SW 1271 (cell line): ENCODE measurements at places on chromosomes 16 and 17.

- DNase-seq, result no peak
These were observed 763 bp upstream of the SOX9 start for GRCh38 chr17:72119873-72120641.

DNA sequence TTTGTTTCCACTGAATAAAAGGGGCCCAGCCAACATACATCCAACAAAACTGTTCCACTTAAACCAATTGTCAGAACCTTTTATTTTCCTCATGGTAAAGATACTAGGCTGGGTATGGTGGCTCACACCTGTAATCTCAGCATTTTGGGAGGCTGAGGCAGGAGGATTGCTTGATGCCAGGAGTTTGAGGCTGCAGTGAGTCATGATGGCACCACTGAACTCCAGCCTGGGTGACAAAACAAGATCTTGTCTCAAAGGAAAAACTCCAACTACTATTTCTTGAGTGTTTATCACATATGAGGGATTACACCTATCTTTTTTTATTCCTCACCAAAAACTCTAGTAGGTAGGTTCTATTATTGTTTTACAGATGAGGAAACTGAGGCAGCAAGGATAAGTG is 4.7 kb upstream of the PSMC5 start:
- DNase-seq, result no peak

DNA sequence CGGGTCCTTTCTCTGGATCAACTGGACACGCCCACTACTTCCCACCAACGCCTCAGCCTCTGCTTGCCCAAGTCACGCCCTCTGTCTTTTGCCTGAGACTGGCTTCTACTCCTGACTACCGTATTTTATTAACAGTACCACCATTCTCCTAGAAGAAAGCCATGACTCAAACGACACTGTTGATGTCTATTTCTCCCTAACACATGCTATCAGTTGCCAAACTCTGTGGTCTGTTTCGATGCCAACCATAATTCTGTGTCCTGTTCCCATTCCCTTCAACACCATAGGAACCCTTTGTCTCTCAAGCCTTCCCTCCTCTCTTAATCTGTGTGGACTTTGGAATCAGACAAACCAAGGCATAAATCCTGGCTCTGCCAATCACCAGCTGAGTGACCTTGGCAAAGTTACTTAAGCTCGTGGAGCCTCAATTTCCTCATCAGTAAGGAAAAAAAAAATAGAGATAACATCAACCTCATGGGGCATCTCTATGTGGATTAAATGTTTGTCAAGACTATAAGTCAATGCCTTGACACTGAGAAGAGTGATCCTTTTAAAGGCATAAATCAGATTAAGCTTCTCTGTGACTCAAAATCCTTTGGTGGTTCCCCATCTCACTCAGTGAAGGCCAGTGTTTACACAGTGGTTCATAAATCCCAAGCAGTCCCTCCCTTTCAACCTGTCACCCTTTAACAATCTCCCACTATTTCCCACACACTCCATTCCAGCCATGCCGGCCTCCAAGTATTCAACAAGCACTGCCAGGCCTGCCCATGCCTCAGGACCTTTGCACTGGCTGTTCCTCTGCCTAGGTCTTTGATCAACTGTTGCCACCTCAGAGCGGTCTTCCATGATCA is 45.6 kb downstream of the ERN1 start:
- DNase-seq, result no peak

DNA sequence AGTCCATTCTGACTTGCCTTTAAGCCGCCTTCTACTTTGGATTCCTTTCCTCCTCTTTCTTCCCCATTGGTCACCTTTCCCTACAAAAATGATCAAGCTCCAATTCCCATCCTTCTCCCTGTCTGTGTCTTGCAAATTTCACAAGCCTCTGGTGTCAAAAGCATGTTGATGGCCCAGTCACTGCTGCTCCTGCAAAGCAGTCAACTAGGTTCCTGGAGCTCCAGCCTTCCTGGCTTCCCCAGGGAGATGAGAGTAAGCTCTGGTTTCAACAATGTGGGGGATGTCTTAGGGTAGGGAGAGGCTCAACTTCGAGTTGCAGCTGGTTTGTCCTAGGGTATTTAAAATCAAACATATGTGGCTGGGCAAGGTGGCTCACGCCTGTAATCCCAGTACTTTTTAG is 36.1 kb upstream of the HELZ start:
- no peak for DNase-seq

DNA sequence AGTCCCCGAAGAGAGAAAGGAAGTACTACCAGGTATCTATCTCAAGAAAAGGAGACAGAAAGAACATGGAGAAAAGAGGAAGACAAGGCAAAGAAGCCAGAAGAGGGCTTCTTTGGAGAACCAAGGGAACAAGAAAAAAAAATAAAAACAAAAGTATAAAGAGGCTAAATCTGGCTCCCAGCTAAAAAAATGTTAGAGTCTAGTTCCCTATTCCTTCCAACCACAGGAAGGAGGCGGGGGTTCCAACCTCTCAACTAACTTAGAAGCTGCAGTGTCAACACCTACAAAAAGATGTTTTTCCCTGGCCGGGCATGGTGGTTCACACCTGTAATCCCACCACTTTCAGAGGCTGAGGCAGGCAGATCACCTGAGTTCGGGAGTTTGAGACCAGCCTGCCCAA is 13.4 kb downstream of the UTP6 start:
- DNase-seq, result no peak

DNA sequence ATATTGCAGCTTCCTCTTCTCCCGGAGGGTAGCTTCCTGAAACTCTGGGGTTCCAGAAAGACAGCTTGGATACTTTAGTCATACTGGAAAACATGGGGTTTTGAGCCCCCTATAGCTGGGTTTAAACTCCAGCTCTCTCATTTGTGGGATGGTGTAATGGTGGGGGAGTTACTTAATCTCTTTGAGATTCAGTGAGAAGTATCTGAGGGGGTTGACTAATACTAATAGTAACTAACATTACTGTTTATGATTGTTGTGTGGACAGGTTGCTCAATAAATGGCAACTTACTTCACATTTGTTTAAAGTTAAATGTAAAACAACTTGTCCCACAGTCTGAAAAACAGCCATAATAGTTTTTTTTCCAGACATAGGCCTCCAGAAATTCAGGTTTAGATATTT is 5.1 kb upstream of the SUZ12 start:
- DNase-seq, result no peak

GRCh38 chr17:34639706-34640425 is 60.5 kb downstream of the TMEM132E start:
- no peak for DNase-seq
